ENCODE measurements at places on chromosomes 13 and 19.

DNA sequence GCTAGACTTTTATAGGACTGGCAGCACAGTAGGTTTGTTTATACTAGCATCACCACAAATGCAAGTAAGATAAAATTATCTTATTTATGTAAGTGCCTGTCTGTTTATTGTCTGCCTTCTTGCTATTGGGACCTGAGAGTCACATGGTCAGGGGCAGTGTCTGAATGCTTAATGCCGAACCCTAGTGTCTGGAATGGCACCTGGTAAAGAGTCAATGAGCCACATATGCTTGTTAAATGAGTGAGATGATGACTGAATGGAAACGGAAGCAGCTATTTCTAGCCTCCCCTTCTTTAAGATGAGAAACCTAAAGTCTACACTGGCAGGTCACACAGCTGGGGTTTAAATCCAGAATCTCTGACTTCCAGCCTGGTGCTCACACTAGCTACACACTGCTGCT lies 92.2 kb downstream of the STOML3 start:
- no peak for DNase-seq

DNA sequence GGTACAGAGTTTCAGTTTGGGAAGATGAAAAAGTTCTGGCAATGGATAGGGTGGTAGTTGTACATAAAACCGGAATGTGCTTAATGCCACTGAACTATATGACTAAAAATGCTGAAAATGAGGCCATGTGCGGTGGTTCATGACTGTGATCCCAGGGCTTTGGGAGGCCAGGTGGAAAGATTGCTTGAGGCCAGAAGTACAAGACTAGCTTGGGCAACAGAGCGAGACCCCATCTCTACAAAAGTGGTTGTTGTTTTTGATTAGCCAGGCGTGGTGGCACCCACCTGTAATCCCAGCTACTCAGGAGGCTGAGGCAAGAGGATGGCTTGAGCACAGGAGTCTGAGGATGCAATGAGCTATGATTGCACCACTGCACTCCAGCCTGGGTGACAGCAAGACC lies 12.8 kb downstream of the SMAD9 start:
- DNase-seq = no peak

- DNase-seq = peak; percentile 5
These were observed 721.1 kb downstream of the EFNB2 start for GRCh38 chr13:105814219-105814901.

- peak; percentile 25 for DNase-seq
These were observed 31.4 kb upstream of the MTIF3 start for GRCh38 chr13:27481766-27482165.

GRCh38 chr13:111559612-111560403 lies 239.4 kb downstream of the TEX29 start:
- no peak for DNase-seq

DNA sequence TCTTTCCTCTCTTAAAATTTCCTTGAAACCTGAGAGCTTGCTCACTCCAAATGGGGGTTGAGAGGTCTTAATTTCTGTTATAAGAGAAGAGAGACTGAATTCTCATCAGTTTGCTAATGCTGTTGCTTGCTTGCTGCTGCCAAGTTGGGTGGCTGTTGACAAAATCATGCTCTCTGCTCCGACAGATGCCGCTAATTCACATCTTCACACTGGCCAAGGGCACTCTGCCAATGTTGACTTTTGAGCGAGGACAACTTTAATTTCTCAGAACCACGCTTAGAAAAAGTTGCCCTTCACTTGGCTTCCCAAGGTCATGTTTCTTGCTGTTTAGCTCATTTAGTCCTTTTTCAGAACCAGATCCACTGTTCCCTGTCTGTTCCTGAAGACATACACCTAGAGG lies 402.9 kb downstream of the HS6ST3 start:
- DNase-seq = peak; percentile 0

DNA sequence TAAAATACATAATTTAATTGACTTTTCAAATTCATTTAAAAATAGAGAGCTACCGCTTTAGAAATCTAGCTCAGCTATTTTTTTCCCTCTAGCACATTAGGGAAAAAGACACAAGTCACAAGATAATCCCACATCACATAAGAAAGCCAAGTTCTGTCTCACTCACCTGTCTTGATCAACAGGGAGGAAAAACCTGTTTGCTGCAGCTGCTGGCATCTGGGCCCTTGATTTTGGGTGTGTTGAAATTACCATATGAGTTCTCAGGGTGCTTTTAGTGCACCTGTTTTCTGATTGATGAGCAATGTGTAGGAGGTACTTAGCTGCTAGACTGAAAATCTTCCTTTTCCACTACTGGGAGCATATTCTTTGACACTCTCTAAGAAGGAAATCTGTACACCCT lies 53.8 kb downstream of the ZDHHC20 start:
- DNase-seq = no peak

DNA sequence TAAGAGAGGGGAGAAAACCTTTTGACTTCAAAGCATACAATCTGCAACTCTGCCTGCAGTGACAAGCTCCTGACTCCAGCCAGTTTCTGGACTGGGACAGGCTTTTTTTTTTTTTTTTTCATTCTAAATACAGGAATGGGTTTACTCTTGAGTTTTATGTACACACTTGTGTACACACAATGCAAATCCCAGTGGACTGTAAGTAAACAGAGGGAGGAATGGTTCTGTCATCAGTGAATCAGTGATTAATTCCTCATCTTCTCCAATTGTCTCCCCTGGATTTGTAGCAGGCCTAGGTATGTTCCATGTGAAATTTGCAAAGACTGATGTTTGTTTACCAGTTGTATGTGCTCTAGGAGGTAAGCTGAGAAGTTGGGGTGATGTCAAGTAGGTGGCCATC lies 184.8 kb downstream of the SHISA2 start:
- no peak for DNase-seq

- DNase-seq = no peak
These were observed 50.5 kb upstream of the KCTD15 start for GRCh38 chr19:33746159-33746558.

GRCh38 chr13:46345398-46345797 lies 41.7 kb downstream of the RUBCNL start:
- DNase-seq = no peak
